ENCODE measurements at places on chromosomes 1 and 21.

- no peak for DNase-seq
Measured at GRCh38 chr21:45539046-45539795, 3.0 kb downstream of the SLC19A1 start.

- DNase-seq = no peak
Measured at GRCh38 chr1:84268346-84268745, 33.2 kb upstream of the SAMD13 start.

- DNase-seq = no peak
Measured at GRCh38 chr1:152020849-152021248, 16.0 kb downstream of the S100A11 start.

DNA sequence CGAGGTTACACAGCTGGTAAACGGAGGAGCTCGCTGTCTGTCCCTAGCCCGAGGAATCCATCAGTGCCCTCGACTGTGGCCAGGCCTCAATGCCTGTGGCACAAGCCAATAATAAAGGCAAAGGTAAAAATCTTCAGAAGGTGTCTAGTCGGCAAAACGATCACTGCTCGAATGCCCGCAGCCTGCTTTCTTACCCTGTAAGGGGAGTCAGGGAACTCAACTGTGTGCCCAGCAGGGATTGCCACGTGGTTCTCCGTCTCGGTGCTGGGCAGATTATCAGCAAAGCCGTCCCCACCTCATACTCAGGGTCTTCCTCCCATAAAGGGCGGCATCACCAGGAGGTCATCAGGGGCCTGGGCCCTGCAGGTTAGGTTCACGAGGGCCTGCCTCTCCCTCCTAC is 103.4 kb downstream of the PAX7 start:
- DNase-seq = no peak

DNA sequence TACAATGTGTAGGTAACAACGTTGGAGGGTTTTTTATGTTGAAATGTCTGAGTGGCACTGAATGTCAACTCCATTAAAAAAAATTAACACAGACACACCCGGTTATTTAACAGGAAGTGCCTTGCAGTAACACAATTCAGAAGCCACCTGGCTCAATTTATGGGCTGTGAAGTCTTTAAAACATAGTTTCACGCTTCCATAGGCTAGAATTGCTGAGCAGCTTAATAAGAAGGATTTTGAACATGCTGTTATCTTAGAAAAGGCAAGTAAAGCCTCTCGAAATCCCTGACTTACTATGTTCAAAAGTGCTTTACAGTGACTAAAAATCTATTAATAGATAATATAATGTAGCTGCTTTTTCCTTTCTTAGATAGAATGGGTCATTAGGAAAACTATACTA is 19.7 kb downstream of the SRSF4 start:
- DNase-seq = no peak

- DNase-seq = no peak
Measured at GRCh38 chr1:54949053-54949452, 31.4 kb upstream of the TMEM61 start.

All from OCI-LY7 (cell line).